ENCODE measurements at places on chromosomes 2 and 18. TPM values are rescaled to one million over a fixed set of nuclear protein-coding genes. Genes with fewer than 3 reads are reported as not detected.

GRCh38 chr2:127542231-127542630 is 6.7 kb downstream of the MYO7B start:
- no peak overlapping the region for H3K4me3 ChIP-seq
- H3K27me3 ChIP-seq, result no peaks in the 10 kb centered on the region
- no peak for DNase-seq
- no peak overlapping the region for H3K27ac ChIP-seq

DNA sequence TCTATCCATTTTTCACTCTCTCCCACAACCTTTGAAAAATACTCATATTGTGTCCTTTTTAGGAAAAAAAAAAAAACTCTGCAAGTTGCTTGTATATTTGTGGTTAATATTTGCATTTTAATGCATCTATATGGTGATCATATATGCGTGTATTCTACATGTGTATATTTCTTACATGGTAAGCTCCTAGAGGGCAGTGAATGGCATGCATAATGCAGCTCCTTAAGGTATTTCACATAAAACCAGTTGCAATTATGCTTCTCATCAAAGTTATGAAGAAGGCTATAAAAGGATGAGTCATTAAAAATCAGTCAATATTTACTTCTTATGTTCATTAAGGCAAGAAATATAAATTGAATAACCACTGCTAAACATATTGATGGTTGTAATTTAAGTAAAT is 100.8 kb downstream of the LRP1B start:
- no peak for DNase-seq
- H3K4me1 ChIP-seq, result no peaks in the 10 kb centered on the region
- H3K27me3 ChIP-seq, result no peaks in the 10 kb centered on the region
- no peak overlapping the region for H3K27ac ChIP-seq

GRCh38 chr2:36027616-36028015 is 328.0 kb upstream of the CRIM1 start:
- H3K27ac ChIP-seq, result no peak overlapping the region
- no peaks in the 10 kb centered on the region for H3K27me3 ChIP-seq
- no peaks in the 10 kb centered on the region for H3K4me1 ChIP-seq
- no peaks in the 10 kb centered on the region for H3K36me3 ChIP-seq

- H3K27ac ChIP-seq, result no peak overlapping the region
- H3K27me3 ChIP-seq, result no peaks in the 10 kb centered on the region
- no peak for DNase-seq
- no peak overlapping the region for H3K4me3 ChIP-seq
Observed at GRCh38 chr2:33210626-33211025, 263.9 kb downstream of the LTBP1 start.

GRCh38 chr2:25078170-25079049 is 36.5 kb downstream of the EFR3B start:
- H3K36me3 ChIP-seq, result no peaks in the 10 kb centered on the region
- H3K4me1 ChIP-seq, result no peaks in the 10 kb centered on the region
- no peak overlapping the region for H3K4me3 ChIP-seq

GRCh38 chr2:150847578-150847977 is 360.1 kb upstream of the RND3 start:
- no peak for DNase-seq
- no peaks in the 10 kb centered on the region for H3K36me3 ChIP-seq
- no peaks in the 10 kb centered on the region for H3K4me1 ChIP-seq
- H3K4me3 ChIP-seq, result no peak overlapping the region

GRCh38 chr2:3587432-3587831 is 7.5 kb upstream of the COLEC11 start:
- no peak overlapping the region for H3K4me3 ChIP-seq
- no peaks in the 10 kb centered on the region for H3K36me3 ChIP-seq
- H3K27ac ChIP-seq, result no peak overlapping the region

DNA sequence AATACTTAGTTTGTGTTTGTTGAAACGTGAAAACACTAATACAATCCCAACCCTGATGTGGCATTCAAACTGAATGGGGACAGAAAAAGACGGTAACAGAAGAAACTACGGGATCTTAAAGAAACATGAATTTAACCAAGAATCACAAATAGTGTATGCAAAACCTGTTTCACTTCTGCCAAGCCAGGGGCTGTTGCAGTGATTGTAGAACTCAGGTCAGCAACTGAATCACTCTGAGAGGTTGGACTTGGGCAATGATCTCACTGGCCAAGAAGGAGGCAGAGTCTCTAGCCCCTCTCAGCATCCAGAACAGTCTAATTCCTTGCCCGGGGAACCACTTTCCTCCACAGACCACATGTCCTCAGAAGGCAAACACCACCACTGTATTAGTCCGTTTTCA is 54.9 kb upstream of the CRIM1 start:
- no peak overlapping the region for H3K4me3 ChIP-seq
- H3K27me3 ChIP-seq, result no peaks in the 10 kb centered on the region
- no peaks in the 10 kb centered on the region for H3K36me3 ChIP-seq
- H3K4me1 ChIP-seq, result no peaks in the 10 kb centered on the region
- no peak for DNase-seq

DNA sequence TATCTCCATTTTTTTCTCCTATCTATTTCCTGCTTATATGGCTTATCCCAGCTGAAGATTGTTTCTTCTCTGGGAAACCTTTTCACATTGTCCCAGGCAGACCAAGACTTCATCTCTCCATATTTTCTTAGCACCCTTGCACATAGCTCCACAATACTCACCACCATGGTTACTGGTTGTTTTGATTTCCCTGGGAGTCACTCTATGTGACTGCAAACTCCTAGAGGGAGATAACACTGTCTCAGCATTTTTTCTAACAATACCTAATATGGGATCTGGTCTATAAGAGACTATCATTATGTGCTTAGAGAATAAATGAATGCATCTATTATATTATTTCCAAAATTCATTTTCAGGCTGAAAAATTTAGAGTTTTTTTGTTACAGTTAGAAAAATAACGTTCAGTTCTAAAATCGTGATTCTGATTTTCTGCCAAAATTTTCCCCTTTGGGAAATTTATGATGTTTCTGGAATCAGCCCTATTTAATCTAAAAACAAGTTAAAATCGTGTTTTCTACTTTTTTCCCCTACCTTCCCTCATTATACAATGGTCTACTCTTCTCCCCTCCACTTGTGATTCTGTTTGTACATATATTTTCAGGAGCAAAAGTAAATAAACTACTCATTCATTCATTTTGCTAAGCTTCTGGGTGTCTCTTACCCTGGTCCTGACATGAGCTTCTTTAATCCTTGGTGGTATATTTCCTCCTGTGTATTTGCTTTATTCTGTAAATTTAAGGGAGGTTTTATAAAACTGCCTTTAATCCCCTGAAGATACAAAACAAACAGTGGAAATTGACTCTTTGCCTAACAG is 95.4 kb downstream of the HNMT start:
- H3K4me3 ChIP-seq, result no peak overlapping the region
- H3K27ac ChIP-seq, result no peak overlapping the region
- no peaks in the 10 kb centered on the region for H3K36me3 ChIP-seq
- DNase-seq, result no peak

DNA sequence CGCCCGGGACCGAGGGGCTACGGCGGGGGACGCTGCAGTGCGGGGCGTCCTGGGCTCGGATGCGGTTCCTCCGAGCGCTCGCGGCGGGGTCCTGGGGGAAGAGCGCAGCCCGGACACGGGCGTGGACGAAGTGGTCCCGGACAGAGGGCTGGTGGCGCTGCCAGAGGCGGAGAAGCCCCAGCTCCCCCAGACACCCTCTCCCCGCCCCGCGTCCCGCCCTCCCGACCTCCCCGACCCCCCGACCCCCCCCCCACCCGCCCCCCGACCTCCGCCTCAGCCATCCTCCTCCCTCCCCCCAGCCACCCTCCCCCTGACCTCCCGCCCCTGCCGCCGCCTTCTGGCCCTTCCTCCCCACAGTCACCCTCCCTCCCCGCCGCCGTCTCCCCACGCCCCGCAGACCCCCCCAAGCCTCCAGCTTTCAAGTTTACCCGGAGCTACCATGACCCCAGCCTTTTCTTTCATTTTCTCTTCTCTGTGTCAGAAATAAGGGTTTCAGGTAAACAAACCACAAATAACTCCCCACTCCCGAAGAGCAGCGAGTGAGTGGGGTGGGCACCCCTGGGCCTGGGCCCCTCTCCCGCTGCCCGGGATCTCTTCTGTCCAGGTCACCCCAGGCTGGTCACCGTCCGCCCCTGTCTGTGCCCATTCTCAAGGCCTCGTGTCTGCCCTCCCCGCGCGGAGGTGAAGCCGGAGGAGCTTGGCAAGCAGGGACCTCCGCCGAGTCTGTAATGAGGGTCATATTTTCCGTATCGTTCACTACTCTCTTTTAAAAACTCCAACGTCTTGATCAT is 5.1 kb downstream of the NFATC1 start:
- no peak overlapping the region for H3K4me3 ChIP-seq
- no peaks in the 10 kb centered on the region for H3K36me3 ChIP-seq
- no peak overlapping the region for H3K27ac ChIP-seq
- H3K4me1 ChIP-seq, result peaks cover 6% of the 10 kb centered on the region
- H3K27me3 ChIP-seq, result no peaks in the 10 kb centered on the region
- DNase-seq, result no peak

DNA sequence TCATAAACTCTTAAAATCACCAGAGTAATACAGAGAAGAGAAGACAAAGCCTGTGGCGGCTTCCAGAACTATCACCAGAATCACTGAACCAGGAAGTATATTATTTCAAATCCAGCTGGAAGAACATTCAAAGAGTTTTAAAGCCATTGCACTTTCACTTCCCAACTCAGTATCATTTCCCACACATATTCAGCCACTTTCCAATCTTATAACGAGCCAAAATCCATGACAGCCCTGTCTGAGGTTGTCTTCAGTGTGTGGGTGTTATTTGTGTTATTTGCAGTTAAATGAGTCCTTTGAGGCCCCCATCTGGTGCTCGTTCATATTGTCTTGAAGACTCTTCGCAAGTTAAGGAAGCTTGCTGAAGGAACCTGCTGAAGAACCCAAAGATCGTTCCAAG is 559.9 kb downstream of the TSN start:
- H3K4me1 ChIP-seq, result no peaks in the 10 kb centered on the region
- no peak overlapping the region for H3K4me3 ChIP-seq
- no peak overlapping the region for H3K27ac ChIP-seq
- H3K27me3 ChIP-seq, result no peaks in the 10 kb centered on the region
- H3K36me3 ChIP-seq, result no peaks in the 10 kb centered on the region

DNA sequence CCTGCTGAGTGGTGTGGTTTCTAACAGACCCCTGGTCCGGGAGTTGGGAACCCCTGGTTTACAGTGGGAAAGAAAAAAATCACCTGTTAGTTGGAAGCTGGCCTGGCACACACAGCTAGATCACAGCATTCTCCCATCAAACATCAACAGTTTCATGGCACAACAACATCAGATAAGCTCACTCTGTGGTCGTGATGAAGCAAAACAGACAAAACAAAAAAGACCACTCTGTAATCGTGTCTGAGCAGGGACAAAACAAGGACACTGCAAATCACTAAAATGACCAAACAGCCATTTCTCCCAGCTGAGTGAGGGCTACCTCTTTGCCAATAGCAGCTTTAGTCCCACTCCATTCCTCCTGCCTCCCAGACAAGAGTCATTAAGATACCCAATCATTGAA is 9.0 kb upstream of the IMPACT start:
- H3K4me3 ChIP-seq, result no peak overlapping the region
- no peak overlapping the region for H3K27ac ChIP-seq
- H3K36me3 ChIP-seq, result no peaks in the 10 kb centered on the region

GRCh38 chr2:145096582-145096981 is 576.7 kb upstream of the ZEB2 start:
- no peaks in the 10 kb centered on the region for H3K36me3 ChIP-seq
- H3K27ac ChIP-seq, result no peak overlapping the region
- no peaks in the 10 kb centered on the region for H3K4me1 ChIP-seq
- no peak for DNase-seq

DNA sequence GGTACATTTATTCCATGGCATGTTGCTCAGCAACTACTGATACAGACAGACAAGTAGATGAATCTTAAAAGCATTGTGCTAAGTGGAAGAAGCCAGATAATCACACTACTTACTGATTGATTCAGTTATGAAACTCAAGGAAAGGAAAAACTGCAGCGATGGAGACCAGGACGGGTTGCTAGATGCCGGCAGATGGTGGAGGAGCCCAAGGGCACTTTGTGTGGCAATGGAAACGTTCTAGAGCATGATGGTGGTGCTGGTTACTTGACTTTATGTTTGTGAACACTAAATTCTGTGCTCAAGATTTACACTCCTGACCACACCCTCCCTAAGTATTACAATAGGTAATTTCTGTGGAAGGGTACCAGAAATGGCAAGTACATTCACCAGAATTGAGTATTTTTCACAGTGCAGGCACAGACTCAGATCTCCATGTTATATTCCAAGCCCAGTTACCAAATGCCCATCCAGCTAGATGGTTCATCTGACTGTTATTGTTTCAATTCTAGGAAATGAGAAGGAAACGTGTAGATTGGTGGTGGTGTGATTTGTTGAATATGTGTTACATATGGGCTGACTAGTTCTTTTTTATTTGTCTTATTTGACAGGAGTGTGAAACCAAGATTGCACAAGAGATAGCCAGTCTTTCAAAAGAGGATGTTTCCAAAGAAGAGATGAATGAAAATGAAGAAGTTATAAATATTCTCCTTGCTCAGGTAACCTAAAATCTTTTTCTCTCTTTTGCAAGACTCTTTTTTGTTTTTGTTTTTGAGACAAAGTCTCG is 55.1 kb downstream of the RALBP1 start:
- no peaks in the 10 kb centered on the region for H3K4me1 ChIP-seq
- no peak for DNase-seq
- no peak overlapping the region for H3K4me3 ChIP-seq
- peaks cover 26% of the 10 kb centered on the region for H3K36me3 ChIP-seq

DNA sequence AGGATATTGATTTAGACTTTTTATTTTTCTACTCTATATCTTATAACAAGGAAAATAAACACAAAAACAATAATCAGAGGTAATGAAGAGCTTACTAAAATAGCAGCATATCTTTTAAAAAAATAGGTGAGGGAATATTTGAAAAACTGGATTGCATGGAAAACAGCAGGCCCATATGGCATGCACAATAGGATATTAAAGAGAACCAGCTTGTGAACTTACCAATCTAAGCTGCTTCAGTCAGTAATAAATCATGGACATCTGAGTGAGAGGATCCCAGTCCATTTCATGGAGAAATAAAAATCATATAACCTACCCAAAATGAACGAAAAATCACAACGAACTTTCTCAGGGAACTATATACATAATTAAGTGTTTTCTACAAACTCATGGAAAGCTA is 634.6 kb downstream of the ADCYAP1 start:
- no peak for DNase-seq
- H3K27ac ChIP-seq, result no peak overlapping the region
- H3K27me3 ChIP-seq, result no peaks in the 10 kb centered on the region
- no peaks in the 10 kb centered on the region for H3K4me1 ChIP-seq

GRCh38 chr2:153145470-153145978 is 333.0 kb downstream of the RPRM start:
- no peaks in the 10 kb centered on the region for H3K27me3 ChIP-seq
- no peaks in the 10 kb centered on the region for H3K4me1 ChIP-seq
- H3K36me3 ChIP-seq, result no peaks in the 10 kb centered on the region
- no peak for DNase-seq

The PLEK gene
- total RNA-seq, result 4.5 TPM

The DSG2 gene
- 2.0 TPM for total RNA-seq

The IHH gene
- not detected for total RNA-seq

The MYO3B gene
- not detected for total RNA-seq

The RND3 gene
- total RNA-seq, result 25.3 TPM

The HOXD11 gene
- not detected for total RNA-seq

The NOL4 gene
- 0.31 TPM for total RNA-seq

The DNAH7 gene
- total RNA-seq, result 1.8 TPM

The GNLY gene
- total RNA-seq, result 2.9 TPM

The AMER3 gene
- total RNA-seq, result 0.08 TPM

The SIX2 gene
- total RNA-seq, result 0.11 TPM

Measured in adrenal gland (tissue), 19 donors.